Stimulated activated naive CD4-positive, alpha-beta T cell treated with Interleukin-2 at 50 U/mL for 16 hours (primary cell): ENCODE measurements at places on chromosomes 7 and 10.

GRCh38 chr10:64098994-64099393 lies 577.8 kb downstream of the REEP3 start:
- no peak for DNase-seq

DNA sequence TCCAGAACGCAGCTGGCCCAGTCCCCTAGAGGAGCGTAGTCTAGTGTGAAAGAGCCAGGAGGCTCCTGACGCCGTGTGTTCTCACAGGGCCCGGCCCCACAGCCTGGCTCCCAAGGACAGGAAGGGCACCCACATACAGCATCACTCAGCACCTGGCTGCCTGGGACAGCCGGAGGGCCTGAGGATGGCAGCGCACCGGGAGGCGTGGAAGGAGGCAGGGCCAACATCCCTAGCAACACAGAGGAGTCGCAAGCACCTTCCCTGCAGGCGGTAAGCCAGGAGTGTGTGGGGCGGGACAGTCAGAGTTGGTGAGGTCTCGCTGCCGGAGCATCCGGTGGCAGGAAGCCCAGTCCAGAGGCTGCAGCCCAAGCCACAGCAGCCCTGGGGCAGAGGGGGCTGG lies 125.8 kb downstream of the MAD1L1 start:
- DNase-seq: no peak

- no peak for DNase-seq
Observed at GRCh38 chr10:6642876-6643275, 62.8 kb upstream of the PRKCQ start.

DNA sequence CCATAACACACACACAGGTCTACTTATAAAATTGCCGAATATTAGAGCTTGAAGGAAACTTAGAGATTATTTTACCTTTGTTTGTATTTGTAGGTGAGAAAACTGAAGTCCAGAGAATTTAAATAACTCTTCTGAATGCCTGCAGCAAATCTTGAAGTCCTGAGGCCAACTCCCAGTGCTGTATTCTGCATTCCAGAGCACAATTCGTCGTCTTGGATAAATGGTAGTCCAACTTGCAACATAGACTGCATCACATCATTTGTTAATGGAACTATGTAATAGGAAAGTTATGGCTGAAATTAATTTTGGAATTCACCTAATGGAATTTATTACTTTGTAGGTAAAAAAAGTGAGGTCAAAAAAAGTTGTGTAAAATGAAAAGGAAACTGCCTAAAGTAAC lies 37.3 kb upstream of the SEMA3D start:
- DNase-seq: no peak

DNA sequence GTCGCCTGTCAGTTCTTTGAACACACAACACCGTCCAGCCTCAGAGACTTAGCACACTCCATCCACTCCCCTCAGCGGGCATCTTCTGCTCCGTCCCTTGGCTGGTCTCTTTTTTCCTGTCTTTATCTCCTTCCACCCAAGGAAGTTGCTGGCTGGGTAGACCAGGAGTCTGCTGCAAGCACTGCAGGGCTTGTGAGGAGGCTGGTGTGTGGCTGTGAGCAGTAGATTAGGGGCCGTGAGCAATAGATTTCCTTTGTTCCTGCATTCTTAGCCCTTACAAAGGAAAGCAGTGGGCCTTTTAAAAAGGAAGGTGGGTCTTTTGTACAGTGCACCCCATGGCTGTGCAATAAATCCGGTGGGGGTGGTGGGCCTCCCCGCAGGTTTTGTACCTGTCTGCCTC lies 100.3 kb upstream of the BTBD16 start:
- no peak for DNase-seq

DNA sequence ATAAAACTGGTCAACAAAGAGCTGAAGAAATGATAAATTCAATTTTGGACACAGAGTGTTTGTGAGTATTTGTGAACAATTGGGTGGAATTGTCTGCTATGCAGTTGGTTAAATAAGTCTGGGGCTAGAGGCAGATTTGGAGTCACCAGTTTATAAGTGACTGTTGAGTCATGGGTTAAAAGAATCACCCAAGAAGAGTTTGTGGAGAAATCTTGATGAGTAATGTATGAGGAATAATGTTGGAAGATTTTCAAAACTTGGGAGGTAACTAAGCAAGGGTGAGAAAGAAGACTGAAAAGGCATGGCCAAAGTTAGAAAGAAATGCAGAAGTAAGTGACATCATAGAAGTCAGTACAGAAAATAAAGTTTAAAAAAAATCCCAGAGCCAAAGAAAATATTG lies 750.7 kb downstream of the MAGI2 start:
- no peak for DNase-seq

- no peak for DNase-seq
Observed at GRCh38 chr7:94008537-94008936, 4.4 kb upstream of the BET1 start.

- no peak for DNase-seq
Observed at GRCh38 chr10:104622598-104623209, 18.4 kb upstream of the SORCS3 start.
